ENCODE measurements at places on chromosomes 13 and 19.

- DNase-seq: peak; percentile 26
Measured at GRCh38 chr13:111005808-111006505, 91.1 kb upstream of the ANKRD10 start.

DNA sequence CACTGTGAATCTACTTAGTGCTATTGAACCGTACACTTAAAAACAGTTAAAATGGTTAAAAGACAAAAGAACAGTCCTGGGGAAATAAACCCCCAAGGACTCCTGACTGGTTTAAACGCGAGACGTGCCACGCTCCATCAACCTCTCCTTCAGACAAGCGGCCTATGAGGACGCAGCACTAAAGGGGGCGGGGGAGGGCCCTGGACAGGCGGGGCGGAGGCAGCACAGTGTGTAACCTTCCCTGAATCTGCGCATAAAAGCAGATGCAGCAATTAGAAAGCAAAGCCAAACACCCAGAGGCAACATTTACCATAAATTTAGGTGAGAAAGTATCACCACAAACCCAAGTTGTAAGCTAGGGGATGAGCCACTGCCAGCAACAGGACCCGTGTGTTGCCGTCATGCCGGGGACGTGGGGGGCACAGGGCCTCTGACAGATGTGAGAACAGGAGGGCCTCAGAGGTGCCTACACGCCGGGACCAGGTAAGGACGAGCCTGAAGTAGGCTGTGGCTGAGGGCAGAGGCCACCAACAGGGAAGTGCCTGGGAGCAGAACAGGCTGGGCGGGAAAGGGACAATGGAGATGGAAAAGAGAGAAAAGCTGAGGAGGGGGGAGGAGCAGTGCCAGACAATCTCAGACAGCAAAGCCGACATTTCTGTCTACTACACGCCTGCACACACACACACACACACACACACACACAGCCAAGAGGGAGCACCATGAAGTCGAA lies 15.3 kb upstream of the ADPRHL1 start:
- DNase-seq: peak; percentile 42

DNA sequence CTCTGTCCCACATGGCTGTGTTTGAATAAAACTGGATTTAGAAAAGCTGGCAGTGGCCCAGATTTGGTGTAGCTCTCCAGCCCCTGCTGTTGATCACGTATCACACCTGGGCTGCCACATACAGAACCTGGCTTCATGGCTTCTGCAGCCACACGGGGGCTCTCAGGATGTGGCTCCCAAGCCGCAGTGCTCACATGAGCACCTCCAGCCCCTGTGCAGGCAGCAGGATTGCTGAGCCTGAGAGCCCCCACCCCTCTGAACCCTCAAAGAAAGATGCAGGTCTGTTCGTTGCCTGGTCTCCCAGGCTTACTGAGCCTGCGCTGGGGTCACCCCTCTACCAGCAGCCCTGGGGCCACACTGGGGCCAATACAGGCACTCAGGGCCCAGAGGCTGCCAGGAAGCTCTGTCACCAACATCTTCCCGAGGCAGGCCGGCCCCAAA lies 2.7 kb downstream of the PLEKHF1 start:
- DNase-seq: no peak

- peak; percentile 86 for DNase-seq
Measured at GRCh38 chr19:4576016-4576933, 16.8 kb upstream of the SEMA6B start.

DNA sequence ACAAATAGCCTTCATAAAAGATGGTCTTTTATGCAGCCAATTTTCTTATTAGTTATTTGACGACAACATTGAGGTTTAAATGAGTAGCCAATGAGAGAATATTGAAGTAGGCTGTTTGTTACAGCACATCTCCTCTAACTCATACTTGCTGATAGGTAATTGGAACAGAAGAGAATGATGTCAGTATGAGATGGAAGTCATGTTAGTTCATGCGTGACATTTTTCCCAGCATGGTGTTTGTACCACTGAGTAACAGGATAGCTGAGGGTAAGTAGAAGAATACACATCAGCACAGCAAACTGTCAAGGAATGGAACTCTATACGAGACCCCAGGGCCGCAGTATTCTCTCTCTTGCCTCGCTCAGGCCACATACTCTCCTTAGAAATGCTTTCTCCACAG lies 37.2 kb downstream of the COL4A2 start:
- DNase-seq: no peak

- DNase-seq: no peak
Measured at GRCh38 chr13:69069554-69070133, 1038.0 kb upstream of the ATXN8OS start.

GRCh38 chr13:33743438-33744368 lies 74.2 kb upstream of the RFC3 start:
- no peak for DNase-seq

DNA sequence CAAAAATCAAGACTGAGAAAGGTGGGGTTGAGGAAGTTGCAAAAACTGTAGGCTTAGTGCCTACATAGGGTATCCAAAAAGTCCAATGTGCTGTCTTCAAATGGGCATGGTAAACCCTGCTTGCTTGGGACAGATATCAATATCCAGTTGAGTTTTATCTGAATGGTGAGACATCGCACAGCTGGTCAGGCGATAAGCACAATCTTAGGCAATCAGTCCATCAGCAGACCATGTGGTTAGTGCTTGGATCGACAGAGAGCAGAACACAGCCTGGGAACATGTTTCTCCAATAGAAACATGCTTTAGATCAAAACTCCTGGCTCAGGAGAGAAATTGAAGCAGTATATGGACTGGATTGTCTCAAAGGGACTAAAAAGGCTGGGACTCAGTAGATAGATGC lies 151.3 kb upstream of the IPO5 start:
- no peak for DNase-seq

GRCh38 chr13:48400850-48401291 lies 12.0 kb downstream of the LPAR6 start:
- no peak for DNase-seq

DNA sequence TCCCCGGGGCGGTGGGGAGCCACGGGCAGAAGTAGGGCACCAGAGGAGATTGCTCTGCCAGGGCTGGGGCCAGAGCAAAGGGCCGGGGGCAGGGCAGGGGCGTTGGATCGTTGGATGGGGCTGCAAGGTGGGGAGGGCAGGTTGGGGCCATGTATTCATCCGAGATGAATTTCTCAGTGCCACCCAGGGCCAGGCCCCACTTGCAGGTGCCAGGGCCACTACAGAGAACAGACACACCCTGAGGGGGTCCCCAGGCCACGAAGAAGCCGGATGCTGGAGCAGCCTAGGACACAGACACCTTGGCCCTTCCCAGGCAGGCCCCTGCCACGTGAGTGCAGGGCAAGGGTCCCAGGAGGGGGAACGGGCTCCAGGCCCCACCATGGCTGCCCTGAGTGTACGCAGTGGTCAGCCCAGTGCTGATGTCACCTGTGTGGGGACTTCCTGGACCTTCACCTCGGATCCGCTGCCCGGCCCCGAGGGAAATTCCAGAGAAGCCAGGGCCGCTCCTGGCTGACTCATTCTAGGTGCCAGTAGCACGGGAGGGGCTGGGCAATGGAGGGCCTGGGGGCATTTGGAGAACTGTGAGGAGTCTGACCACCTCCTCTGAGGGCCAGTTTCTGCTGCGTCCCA lies 9.6 kb upstream of the SBNO2 start:
- no peak for DNase-seq

DNA sequence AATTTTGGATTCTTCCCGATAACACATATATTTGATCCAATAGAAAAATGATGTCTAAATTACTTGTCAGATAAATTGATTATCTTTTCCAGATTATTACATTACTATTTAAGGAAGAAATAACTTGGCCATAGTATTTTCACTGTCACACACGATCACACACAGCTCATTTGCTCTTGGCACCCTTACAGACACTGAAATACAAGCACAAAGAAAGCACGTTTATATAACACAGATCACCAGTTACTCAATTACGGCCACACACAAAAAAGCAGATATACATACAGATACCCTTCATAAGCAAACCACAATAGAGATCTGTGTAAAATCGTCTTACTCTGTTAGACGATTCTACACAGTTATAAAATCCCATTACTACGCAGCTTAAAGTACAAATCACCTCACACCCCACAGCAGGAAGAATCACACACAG lies 716 bp upstream of the ZNF420 start:
- no peak for DNase-seq

DNA sequence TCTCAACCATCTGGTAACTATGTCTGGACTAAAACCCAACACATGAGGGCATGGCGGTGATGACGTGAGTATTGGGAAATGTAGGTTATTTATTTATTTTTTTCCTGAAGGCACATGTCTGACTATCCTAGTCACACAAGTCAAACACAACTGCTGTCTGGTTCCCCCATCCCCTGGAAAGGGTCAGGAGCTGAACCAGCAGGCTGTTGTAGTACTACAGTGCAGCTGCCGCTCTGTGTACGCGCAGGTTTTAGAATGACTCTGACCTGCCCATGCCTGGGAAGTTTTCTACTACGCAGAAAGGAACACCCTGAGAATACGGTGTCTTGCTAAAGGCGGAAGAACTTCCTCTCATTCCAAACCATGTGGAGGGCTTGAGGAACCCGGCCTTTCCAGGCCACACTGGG lies 1.2 kb downstream of the SLC7A1 start:
- DNase-seq: peak; percentile 23

- DNase-seq: no peak
Measured at GRCh38 chr13:66840621-66841020, 389.5 kb downstream of the PCDH9 start.

DNA sequence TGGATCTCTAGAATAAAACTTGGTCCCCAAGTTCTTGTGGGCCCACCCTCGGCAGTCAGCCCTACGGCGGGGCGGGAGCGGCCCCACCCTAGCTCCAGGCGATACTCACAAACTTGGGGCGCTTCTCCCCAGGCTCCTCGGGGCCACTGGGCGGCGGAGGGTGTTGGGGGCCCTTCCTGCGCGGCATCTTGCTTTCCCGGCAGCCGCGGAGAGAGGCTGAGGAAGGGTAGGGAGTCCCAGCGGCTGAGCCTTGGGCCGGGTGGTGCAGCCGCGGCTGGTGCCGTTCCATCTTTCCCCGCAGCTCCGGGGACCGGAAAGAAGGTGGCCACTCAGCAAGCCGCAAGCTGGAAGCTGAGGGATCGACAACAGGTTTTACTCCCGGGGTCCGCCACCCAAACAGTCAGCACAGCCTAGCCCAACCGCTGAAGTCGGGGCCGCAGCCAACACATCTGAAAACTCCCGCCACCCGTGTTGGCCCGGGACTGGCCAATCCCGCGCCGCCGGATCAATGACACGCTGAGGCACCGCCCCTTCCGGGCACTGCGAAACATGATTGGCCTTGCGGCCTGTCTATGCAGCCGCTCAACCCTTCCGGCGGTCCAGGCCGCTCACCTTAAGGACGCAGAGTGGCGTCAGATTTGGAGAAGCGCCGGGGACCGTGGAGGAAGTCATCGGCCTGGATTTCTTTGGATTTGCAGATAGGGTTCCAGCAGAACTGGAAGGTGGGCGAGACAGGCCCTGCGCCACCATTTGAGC lies at the start of gene DIAPH3:
TSS of gene DIAPH3 (minus strand) at position 451 of the 756 bp plus-strand sequence. CDS start at position 289, 162 bp downstream.
- peak; percentile 97 for DNase-seq

DNA sequence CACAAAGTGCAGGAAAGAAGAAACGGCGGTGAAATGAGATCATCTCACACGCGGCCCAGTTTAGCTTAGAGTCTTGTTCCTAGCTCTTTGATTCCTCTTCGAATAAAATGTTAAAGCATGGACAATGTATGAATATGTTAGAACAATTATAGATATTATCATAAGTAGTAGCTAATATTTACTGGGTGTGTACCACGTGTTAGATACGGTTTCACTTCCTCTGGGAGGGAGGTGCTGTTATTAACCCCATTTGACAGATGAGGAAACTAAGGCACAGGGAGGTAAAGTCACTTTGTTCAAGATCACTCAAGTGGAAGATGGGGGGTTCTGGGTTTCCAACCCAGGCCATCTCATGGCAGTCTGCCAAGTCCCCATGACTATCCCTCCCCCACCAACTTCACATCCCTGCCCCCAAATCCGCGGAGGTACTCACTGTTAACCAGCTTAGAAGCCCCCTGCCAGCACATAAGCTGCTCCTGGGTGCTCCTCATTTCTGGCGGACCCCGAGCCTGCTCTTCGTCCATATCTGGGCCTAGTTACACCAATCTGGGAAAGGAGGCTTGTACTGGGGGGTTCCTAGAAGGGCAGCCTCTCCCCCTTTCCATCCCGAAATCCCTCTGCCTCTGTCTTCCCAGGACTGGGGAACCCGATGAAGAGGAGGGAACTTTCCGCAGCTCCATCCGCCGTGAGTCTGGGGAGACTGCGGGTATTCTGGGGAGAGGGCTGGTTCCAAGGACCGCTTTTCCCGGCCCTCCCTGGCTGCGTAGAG lies 1.0 kb upstream of the FXYD7 start:
- no peak for DNase-seq
